ENCODE measurements at places on chromosomes 2 and 18.

- peaks cover 43% of the 10 kb centered on the region for H3K27me3 ChIP-seq
- H3K4me3 ChIP-seq = no peak overlapping the region
- H3K27ac ChIP-seq = no peak overlapping the region
- DNase-seq = no peak
- H3K36me3 ChIP-seq = no peaks in the 10 kb centered on the region
Observed at GRCh38 chr2:144449028-144449406, 70.9 kb downstream of the ZEB2 start.

DNA sequence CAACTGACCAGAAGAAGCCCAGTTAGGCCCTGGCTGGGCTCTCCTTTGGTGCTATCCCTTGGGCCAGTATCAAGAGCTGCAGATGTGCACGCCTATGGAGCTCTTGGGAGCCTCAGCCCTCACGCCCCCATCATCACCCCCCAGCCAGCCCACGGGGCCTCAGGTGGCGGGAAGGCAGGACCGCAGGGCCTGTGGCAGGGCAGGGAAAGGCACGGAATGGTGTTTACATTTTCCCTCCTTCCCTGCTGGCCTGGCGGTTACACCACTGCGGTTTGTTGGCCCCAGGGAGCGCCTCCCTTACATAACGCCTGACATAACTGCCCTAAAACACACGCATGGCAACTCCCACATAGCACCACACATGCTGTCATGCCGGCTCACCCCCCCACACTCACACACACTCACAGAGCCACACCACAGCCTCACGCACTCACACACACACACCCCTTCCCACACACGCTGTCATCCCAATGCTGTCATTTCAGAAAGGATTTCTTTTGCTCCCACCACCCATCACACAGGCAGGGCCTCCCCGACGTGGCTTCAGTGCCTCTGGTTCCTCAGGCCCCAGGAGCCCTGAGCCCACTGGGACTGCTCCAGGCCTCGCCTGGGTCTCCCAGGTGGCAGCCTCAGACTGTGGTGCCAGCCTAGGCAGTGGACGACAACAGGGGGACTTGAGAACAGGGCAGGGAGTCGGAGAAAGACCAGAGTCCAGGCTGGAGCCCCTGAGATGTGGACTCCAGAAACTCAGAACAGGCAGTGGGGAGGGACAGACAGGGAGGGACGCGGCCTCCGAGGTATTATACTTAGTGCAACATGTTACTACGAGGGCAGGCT lies 15.7 kb downstream of the ZFP36L2 start:
- H3K27ac ChIP-seq = peak overlapping the region; percentile 84
- H3K4me3 ChIP-seq = no peak overlapping the region

- no peaks in the 10 kb centered on the region for H3K4me1 ChIP-seq
- no peak overlapping the region for H3K4me3 ChIP-seq
- no peak for DNase-seq
- H3K27me3 ChIP-seq = no peaks in the 10 kb centered on the region
Observed at GRCh38 chr18:36229188-36229587, 41.9 kb downstream of the MOCOS start.

- peaks cover 4% of the 10 kb centered on the region for H3K4me1 ChIP-seq
- DNase-seq = no peak
- no peaks in the 10 kb centered on the region for H3K27me3 ChIP-seq
- H3K4me3 ChIP-seq = no peak overlapping the region
- no peaks in the 10 kb centered on the region for H3K36me3 ChIP-seq
Observed at GRCh38 chr2:224957540-224958461, 84.5 kb downstream of the DOCK10 start.

- no peaks in the 10 kb centered on the region for H3K4me1 ChIP-seq
- H3K27ac ChIP-seq = no peak overlapping the region
- H3K36me3 ChIP-seq = no peaks in the 10 kb centered on the region
- no peak overlapping the region for H3K4me3 ChIP-seq
- DNase-seq = peak; percentile 70
Observed at GRCh38 chr18:51666763-51667191, 469.3 kb upstream of the MEX3C start.

DNA sequence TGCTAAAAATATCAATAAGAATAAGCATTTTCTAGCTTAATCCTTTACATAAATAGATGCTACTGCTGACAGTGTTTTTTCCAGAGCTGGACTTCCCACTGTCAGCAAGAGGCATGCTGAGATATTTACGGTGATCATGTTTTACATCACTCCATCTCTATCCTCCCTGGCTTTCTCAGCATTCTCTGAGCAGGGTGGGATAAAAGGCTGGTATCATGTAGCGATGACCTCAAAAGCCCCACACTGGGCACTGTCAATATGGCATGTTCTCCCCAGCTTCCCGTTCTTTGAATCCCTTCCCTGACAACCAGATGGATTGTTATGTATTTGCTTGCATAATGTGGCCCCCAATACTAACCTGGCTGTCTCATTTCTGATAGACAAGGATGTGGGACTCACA lies 83.2 kb upstream of the EPHA4 start:
- no peaks in the 10 kb centered on the region for H3K36me3 ChIP-seq
- no peak overlapping the region for H3K4me3 ChIP-seq
- DNase-seq = no peak
- no peak overlapping the region for H3K27ac ChIP-seq

DNA sequence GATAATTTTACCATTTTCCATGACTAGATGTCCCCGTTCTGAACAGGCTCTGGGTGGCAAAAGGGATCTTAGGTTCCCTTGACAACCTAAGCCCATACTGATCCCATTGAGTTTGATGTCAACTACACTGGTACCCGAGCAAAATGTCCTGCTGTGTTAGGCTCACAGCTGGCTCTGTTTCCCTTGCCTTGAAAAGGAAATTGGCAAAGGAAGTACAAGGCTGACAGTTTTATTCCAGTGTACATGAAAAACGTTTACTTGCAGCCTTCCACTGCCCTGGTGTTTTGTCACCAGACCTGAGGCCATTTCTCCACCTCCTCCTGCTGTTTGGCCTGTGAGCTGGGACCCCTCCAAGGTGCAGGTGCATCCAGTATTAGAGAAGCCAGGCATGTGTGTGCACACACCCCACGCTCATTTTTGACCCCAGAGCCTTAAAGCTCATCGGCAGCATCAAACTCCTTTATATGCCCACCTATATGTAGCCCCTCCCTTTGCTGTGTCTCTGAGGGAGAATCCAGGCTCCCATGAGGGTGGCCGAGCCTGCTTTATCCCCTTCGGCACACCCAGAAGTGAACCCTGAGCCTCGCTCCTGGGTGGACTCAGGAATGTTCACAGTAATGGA lies 171.3 kb downstream of the NDUFA10 start:
- no peak overlapping the region for H3K27ac ChIP-seq
- DNase-seq = no peak
- H3K27me3 ChIP-seq = no peaks in the 10 kb centered on the region
- H3K4me1 ChIP-seq = no peaks in the 10 kb centered on the region

DNA sequence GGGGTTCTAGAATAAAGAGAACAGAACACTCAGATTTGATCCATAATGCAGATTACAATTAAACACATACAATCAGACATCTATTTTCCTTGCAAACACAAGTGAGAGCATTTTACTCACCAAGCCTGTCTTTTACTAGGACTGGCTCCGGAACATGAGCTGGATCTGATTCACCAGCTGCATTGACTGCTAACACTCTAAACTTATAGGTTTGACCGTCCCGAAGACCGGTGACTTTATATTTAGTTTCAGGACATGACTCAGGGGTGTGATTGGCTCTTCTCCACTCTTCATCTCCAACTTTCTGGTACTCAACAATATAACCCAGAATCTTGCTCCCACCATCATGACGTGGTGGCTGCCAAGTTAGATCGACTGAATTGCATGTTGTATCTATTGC lies 112.4 kb downstream of the PLEKHA3 start:
- no peak overlapping the region for H3K4me3 ChIP-seq
- H3K27me3 ChIP-seq = no peaks in the 10 kb centered on the region
- H3K27ac ChIP-seq = no peak overlapping the region
- no peaks in the 10 kb centered on the region for H3K36me3 ChIP-seq
- H3K4me1 ChIP-seq = no peaks in the 10 kb centered on the region

- H3K4me1 ChIP-seq = peaks cover 4% of the 10 kb centered on the region
- H3K4me3 ChIP-seq = no peak overlapping the region
- no peaks in the 10 kb centered on the region for H3K36me3 ChIP-seq
- no peaks in the 10 kb centered on the region for H3K27me3 ChIP-seq
- no peak overlapping the region for H3K27ac ChIP-seq
- no peak for DNase-seq
Observed at GRCh38 chr2:148653437-148653836, 8.9 kb downstream of the EPC2 start.

DNA sequence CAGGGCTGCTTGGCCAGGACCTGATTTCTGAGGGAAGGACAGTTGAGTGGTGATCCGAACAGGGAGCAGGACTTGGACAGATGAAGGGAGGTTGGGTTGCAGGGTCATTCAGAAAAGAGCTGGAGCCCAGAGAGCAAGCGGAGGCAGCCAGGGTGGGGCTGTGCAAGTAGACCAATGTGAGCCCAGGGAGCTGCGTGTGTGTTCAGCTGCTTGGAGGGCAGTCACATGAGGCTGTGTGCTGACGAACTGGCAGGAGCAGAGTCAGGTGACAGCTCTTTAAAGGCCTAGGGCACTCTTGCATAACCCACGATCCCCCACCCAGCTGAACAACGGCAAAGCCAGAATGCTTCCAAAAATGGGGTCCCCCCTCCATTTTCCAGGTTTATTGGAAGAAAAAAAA lies 4.6 kb upstream of the MLPH start:
- DNase-seq = peak; percentile 86
- H3K36me3 ChIP-seq = no peaks in the 10 kb centered on the region
- peaks cover 26% of the 10 kb centered on the region for H3K27me3 ChIP-seq
- peaks cover 14% of the 10 kb centered on the region for H3K4me1 ChIP-seq
- peak overlapping the region; percentile 93 for H3K27ac ChIP-seq
- H3K4me3 ChIP-seq = no peak overlapping the region

DNA sequence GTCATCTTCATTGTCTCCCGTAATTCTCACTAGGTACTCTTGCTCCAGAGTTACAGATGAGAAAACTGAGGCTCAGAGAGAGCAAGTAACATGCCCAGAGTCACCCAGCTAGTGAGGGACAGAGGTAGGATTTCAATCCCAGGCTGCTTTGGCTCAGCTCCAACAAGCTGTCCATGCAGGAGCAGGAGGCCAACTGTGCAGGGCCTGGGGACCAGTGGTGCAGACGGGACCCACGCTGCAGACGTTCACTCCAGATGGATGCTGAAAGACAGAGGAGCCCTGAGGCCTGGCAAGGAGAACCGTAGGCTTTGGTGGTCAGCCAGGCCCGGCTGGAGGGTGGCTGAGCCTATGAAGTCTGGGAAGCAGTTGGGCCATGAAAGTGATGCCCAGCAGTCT lies 102.6 kb downstream of the MCFD2 start:
- H3K36me3 ChIP-seq = no peaks in the 10 kb centered on the region
- peak; percentile 24 for DNase-seq
- H3K27ac ChIP-seq = peak overlapping the region; percentile 90
- H3K4me3 ChIP-seq = no peak overlapping the region
- H3K27me3 ChIP-seq = no peaks in the 10 kb centered on the region

DNA sequence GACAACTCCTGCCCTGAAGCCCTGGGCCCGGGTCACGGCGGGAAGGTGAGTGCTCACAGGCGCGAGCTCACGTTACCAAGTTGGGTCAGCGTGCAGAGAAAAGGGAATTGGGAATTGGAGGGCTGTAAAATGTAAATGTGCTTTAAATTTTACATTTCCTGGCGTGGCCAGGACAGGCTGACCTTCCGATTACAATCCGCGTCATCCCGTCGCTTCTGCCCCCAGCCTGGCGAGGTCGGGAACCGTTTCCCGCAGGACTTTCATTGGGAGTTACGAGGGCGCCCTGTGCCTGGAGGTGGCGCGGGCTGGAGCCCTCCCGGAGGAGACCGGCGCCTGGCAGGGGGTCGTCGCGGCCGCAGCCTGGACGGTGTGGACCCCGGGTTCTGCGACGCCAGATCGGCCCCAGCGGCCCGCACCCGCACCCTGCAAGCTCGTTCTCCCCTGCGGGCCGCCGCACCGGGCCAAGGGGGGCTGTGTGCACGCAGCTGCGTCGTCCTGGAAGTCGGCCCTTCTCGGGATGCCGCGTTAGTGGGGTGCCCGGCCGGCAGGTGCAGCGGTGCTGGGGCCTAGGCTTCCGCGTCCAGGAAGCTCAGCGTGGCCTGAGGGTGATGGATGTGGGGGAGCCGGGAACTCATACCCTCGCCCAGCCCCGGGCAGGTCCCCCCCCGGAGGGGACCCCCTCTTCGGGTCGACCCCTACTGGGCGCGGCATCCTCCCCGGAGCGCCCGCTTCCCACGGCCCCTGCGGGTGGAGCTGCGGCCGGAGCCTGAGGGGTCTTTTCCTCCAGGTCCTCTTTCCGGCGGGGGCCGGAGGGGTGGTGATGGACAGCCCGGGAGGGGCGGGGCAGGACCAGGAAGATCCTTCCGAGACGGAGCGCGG lies 63.9 kb downstream of the LRRFIP1 start:
- peaks cover 27% of the 10 kb centered on the region for H3K4me1 ChIP-seq
- peak; percentile 51 for DNase-seq
- H3K4me3 ChIP-seq = peak overlapping the region; percentile 54
- no peaks in the 10 kb centered on the region for H3K36me3 ChIP-seq

GRCh38 chr2:109201465-109202327 lies 72.7 kb downstream of the SH3RF3 start:
- no peaks in the 10 kb centered on the region for H3K27me3 ChIP-seq
- no peak for DNase-seq
- H3K27ac ChIP-seq = no peak overlapping the region
- H3K36me3 ChIP-seq = no peaks in the 10 kb centered on the region
- H3K4me1 ChIP-seq = no peaks in the 10 kb centered on the region

DNA sequence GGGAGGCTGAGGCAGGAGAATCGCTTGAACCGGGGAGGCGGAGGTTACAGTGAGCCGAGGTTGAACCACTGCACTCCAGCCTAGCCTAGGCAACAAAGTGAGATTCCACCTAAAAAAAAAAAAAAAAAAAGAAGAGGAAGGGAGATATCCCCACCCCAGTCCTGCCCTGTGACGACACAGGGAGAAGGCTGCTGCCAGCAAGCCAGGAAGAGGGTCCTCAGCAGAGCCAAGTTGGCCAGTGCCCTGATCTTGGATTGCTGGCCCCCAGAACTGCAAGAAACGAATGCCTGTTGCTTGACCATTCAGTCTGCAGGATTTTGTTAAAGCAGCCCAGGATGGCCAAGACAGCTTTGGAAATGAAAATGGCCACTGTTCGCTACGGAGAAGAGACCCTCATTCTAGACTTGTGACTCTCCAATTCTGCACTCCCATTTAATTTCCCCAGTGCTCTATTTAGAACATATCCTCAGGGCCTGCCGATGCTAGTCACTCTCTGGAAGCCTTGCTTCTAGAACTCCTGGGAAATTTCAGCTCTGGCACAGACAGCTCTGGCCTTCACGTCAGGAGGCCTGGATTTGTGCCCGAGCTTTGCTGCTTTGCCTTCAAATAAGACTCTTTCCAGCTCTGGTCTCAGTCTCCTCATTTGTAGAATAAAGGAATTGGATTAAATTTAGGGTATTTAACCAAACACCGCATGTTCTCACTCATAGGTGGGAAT lies 15.7 kb upstream of the AMMECR1L start:
- H3K36me3 ChIP-seq = no peaks in the 10 kb centered on the region
- no peak overlapping the region for H3K4me3 ChIP-seq
- H3K4me1 ChIP-seq = no peaks in the 10 kb centered on the region
- peak; percentile 42 for DNase-seq

- H3K27me3 ChIP-seq = no peaks in the 10 kb centered on the region
- no peaks in the 10 kb centered on the region for H3K36me3 ChIP-seq
- H3K27ac ChIP-seq = no peak overlapping the region
- H3K4me3 ChIP-seq = no peak overlapping the region
- H3K4me1 ChIP-seq = no peaks in the 10 kb centered on the region
Observed at GRCh38 chr18:3759099-3759498, 309.1 kb downstream of the TGIF1 start.
